ENCODE measurements at places on chromosomes 6 and 20.

GRCh38 chr6:160992061-160992979, 751 bp downstream of the MAP3K4 start:
- peak; percentile 70 for DNase-seq
- peak overlapping the region; percentile 84 for H3K27ac ChIP-seq
- no peaks in the 10 kb centered on the region for H3K27me3 ChIP-seq
- no peaks in the 10 kb centered on the region for H3K36me3 ChIP-seq

GRCh38 chr6:33314515-33314942, 651 bp upstream of the TAPBP start:
- peaks cover 5% of the 10 kb centered on the region for H3K27me3 ChIP-seq
- H3K4me1 ChIP-seq, result peaks cover 50% of the 10 kb centered on the region
- H3K4me3 ChIP-seq, result peak overlapping the region; percentile 98
- DNase-seq, result peak; percentile 77
- peaks cover 27% of the 10 kb centered on the region for H3K36me3 ChIP-seq

DNA sequence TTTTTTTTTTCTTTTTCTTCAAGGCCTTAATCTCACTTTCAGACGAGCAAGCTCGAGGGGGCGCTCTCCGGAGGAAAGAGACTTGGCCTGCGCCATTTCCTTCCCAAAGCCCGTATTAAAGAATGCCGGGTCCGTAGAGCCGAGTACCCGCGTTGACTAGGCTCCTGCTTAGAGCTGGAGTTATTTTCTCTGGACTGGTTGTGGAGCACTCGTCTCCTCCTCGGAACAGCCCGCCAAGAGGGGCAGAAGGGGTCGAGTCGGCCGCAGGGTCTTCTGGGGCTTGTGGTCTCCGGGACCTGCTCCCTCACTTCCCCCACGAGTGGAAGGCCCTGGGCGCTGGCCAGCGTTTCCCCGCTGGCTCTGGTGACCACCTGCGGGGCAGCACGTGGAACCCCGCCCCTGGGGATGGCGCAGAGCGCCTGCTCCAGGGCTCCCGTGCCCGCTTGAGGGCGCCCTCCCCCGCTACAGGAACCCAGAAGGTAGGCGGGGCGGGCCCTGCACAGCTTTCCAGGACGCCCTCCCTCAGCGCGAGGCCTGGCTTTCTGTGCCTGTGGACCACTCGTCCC, 2.7 kb upstream of the MEI4 start:
- no peak overlapping the region for H3K27ac ChIP-seq
- no peak for DNase-seq
- H3K4me3 ChIP-seq, result no peak overlapping the region
- H3K27me3 ChIP-seq, result no peaks in the 10 kb centered on the region
- H3K36me3 ChIP-seq, result no peaks in the 10 kb centered on the region

GRCh38 chr20:49914310-49915117, 815 bp downstream of the SPATA2 start:
- H3K4me3 ChIP-seq, result peak overlapping the region; percentile 97
- H3K36me3 ChIP-seq, result no peaks in the 10 kb centered on the region
- DNase-seq, result peak; percentile 39
- peak overlapping the region; percentile 100 for H3K27ac ChIP-seq
- H3K4me1 ChIP-seq, result peaks cover 35% of the 10 kb centered on the region
- peaks cover 2% of the 10 kb centered on the region for H3K27me3 ChIP-seq

- no peaks in the 10 kb centered on the region for H3K36me3 ChIP-seq
- H3K27ac ChIP-seq, result no peak overlapping the region
- peaks cover 8% of the 10 kb centered on the region for H3K4me1 ChIP-seq
Observed at GRCh38 chr20:9510911-9511310, 3.5 kb upstream of the LAMP5 start.

DNA sequence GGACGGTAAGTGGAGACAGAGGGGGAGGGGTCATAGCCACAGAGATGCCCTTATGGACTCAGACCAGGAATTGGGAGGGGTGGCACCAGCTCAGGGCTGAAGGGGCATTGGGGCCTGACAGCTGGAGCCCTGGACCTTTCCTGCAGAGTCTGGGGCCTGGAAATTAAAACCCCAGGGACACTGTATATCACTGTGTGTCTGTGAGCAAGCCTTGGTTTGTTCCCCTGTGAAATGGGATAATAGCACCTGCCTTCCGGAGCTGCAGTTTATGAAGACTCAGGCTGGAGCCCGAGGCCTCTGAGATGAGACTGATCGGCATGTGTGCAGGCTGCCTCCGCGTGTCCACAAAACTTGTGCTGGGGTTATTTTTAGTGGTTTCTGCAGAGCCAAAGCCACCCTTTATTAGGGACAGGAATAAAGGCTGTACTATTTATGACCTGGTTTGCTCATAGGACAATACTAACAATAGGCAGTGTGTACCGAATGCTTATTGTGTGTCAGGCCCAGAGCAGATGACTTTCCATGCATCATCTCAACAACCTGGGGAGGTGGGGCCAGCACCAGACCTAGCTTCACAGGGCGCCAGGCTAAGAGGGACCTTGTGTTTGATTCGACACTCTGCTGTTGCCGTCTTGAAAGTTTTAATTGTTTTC, 22.6 kb downstream of the MYH7B start:
- DNase-seq, result no peak
- H3K27ac ChIP-seq, result no peak overlapping the region
- H3K4me1 ChIP-seq, result 0 out of 2 replicates have a peak, but pooled peaks cover 3% of the 10 kb centered on the region
- H3K27me3 ChIP-seq, result peaks cover 26% of the 10 kb centered on the region

All from HFFc6 (cell line).